ENCODE measurements at places on chromosomes 1 and 21.

GRCh38 chr1:16186655-16187235, 25.7 kb downstream of the ARHGEF19 start:
- DNase-seq, result no peak

DNA sequence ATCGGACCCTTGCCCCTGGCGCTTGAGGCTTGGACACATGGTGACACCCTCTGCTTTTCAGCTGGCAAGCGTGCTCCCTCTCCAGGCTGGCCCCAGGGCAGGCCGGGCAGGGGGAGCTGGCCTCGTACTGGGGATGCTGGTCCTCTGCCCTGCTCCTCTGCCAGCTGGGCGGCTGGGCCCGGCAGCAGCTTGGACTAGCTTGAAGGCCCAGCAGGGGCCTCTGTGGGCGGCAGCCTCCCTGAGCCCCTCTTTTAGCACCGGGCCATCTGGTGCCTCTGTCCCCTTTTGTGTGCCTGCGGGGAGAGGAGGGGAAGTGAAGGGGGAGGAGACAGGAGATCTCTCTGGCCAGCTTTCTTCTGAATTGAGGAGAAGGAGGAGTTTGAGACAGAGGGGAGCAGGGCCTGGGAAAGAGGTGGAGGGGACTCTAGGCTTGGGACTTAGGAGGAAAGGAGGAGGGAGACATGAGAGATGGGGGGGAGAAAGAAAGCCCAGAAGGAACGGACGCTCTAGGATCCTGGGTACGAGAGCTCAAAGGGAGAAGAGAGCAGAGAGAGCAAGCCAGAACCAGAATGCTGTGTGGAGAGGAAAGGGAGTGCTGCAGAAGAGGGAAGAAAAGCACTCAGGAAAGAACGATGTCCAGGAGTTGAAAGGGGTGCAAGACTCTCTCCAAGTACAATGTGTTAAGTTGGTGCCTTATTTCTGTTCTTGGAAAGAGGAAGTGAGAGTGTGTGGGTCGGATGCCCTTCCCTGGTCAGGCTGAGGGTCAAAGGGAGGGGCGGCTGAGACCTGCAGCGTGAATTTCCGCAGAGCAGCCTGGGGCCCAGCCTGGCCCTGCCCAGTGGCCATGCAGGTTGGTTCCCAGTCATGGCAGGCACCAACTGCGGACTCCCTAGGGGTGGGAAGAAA, 40.3 kb downstream of the IER5 start:
- DNase-seq, result no peak

DNA sequence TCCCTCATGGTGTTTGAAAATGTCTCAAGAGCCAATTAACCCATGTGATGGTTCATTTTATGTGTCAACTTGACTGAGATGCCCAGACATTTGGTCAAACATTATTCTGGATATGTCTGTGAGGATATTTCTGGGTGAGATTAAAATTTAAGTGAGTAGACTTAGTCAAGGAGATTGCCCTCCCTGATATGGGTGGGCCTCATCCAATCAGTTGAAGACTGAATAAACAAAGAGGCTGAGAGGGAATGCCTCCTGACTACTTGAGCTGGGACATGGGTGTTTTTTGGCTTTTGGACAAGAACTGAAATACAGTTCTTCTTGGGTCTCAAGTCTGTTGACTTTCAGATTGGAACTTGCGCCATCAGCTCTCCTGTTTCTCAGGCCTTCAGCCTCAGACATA, 89.4 kb upstream of the SPATA6 start:
- DNase-seq, result no peak

DNA sequence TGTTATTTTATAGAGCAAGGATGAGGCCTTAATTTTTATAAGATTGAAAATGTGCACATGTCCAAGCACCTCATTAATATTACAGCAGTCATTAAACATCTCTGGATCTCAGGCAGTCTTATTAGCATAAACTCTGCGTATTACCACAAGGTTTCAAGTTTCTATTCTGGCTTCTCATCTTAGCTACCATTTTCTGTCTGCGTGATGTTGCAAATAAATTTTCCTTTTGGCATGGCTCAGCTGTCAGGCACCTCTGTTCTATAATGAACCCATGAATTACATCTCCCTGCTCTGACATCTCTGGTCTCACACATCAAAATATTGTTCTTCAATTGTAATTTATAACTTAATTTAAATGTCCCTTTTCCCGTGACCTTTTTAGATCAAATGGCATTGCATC, 156.5 kb downstream of the SLC45A1 start:
- DNase-seq, result peak; percentile 77

GRCh38 chr1:37410105-37410504, 64.3 kb upstream of the ZC3H12A start:
- no peak for DNase-seq

- no peak for DNase-seq
Measured at GRCh38 chr1:59072583-59072947, 224.3 kb upstream of the FGGY start.

GRCh38 chr21:21177353-21177986, 179.3 kb downstream of the NCAM2 start:
- no peak for DNase-seq

DNA sequence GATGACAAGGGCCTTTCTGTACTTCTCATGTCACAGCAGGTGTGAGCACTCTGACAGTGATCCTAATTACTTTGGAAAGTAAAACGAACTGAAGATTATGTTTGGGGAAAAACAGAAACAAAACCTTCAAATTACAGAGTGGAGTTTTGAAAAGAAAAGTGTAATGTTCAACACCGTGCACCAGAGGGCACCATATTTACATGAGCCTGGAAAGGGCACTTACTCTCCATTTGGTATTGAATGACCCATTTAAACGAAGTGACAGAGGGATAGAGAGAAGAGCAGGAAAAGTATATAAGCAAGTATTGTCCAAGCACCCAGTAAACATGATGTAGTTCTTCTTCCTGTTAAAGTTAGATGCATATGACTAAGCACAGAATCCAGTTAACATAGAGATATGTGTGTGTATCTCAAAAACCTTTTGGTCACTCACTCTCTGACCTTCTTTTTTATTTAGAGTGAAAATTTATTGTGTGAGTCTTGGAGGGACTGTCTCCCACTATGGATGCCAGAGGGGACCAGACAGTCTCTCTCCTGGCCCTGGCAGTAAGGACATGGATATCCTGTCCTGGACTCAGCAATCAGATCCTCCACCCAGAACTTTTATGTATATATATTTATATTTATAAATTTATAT, 3.8 kb upstream of the RGSL1 start:
- DNase-seq, result peak; percentile 79

DNA sequence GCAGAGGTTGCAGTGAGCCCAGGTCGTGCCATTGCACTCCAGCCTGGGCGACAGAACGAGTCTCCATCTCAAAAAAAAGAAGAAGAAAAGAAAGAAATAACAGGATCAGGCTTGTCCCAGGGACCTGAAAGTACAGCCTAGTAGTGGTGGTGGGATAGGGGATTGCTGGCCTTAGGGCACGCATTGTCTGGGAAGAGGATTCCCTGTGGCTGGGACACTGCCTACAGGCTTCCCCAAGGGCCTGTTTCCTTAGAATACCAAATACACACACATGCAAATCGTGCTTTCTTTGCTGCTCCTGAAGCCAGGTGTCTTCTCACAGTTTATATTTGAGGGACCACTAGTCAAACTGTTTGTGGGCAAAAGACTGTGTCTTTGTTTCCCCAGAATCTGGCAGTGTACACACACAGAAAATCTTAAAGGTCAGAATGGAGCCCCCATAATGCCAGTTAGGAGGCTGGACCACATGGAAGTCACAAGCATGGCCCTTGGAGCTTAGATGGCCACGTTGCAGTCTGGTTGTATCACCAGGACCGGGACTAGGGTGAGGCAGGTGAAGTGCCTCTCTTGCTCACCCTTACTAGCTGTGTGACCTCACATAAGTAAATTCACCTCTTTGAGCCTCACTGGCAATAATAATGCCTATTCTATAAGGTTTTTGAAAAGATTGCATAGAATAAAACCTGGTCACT, 12.7 kb upstream of the ASAP3 start:
- DNase-seq, result no peak

DNA sequence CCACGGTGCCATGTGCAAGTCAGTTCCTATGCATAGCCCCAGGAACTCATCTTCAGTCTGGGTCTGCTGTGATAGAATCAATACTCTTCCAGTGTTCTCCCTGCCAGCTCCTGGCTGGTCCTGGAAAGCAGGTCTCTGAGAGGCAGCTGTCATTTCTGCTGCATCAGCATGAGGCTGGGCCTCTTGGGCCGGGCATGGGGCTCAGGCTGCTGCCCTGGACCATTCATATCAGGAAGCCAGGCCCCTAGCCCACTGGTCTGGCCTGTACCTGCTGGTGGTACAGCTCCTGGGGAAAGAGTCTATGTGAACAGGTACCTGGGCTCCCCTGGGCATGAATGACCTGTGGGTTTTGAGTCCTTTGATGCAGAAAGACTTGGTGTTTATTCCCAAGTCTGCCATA, 173.6 kb upstream of the CSF3R start:
- DNase-seq, result no peak

DNA sequence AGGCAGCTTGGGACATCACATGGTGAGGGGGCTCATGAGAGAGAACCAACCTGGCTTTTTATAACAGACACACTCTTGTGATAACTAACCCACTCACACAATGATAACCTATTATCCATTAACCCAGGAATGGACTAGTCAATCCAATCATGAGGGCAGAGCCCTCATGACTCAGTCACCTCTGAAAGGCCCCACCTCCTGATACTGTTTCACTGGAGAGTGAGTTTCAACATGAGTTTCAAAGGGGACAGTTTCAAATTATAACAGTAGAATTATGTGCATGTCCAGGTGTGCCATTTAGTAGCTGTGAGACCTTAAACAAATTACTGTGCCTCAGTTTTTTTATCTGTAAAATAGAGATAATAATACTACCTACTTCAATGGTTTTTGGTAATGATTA, 47.6 kb upstream of the PPP2R5A start:
- DNase-seq, result no peak

DNA sequence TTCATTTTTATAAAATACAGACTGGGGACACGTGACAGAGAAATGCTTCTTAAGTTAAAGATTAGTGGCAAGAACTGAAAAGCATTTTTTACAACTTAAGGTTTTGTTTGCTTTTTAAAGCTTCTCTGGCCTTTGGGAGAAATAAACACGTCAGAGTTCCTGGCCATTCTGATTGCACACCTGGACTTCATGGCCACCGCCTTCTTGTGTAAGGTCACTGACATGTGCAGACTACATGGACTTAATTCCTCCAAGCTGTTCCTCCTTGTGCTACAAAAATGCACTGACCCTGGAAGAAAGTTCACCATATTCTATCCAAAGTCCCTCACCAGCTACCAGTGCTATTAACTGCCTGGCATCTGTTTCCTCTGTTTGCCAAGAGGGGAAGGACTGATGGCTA, 56.1 kb downstream of the GADD45A start:
- no peak for DNase-seq

GRCh38 chr1:86430376-86430775, 6.4 kb downstream of the CLCA2 start:
- DNase-seq, result no peak

DNA sequence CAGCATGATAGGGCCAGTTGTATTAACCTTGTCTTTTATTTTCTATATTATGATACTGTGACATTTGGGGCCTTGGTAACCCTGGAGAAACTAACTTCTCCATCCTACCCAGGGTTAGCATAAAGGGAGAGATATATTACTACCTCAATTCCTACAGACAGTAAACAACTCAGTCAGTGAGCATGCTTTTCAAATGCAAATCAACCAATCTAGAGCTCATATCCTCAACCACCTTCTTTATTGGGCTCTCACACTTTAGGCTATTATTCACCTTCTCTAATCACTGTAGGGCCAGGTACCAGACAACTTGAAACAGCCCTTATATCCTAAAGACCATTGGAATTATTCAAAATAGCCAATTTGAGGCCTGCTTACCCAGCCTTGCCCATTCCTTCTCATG, 477.6 kb downstream of the PTPRC start:
- no peak for DNase-seq

- DNase-seq, result no peak
Measured at GRCh38 chr1:226223786-226224244, 351 bp downstream of the MIXL1 start.

- no peak for DNase-seq
Measured at GRCh38 chr1:1236176-1236763, 4.2 kb downstream of the B3GALT6 start.

DNA sequence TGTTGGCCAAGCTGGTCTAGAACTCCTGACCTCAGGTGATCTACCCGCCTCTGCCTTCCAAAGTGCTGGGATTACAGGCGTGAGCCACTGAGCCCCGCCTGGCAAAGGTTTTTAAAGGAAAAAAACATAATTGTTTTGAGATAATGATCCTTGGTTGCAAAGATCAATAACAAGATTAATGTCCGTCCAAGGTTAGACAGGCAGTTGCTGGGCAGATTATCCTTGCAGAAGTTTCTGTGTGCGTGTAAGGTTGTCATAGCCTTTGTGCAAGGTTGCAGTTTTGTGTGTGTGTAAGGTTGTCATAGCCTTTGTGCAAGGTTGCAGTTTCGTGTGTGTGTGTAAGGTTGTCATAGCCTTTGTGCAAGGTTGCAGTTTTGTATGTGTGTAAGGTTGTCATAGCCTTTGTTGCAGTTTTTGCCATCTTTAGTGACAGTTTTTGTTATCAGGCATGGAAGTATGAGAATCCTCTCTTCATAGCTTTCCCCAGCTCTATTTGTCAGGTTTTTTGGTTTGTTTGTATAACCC, 3.6 kb downstream of the YBEY start:
- no peak for DNase-seq

GRCh38 chr1:230696218-230696617, 17.7 kb downstream of the AGT start:
- no peak for DNase-seq

DNA sequence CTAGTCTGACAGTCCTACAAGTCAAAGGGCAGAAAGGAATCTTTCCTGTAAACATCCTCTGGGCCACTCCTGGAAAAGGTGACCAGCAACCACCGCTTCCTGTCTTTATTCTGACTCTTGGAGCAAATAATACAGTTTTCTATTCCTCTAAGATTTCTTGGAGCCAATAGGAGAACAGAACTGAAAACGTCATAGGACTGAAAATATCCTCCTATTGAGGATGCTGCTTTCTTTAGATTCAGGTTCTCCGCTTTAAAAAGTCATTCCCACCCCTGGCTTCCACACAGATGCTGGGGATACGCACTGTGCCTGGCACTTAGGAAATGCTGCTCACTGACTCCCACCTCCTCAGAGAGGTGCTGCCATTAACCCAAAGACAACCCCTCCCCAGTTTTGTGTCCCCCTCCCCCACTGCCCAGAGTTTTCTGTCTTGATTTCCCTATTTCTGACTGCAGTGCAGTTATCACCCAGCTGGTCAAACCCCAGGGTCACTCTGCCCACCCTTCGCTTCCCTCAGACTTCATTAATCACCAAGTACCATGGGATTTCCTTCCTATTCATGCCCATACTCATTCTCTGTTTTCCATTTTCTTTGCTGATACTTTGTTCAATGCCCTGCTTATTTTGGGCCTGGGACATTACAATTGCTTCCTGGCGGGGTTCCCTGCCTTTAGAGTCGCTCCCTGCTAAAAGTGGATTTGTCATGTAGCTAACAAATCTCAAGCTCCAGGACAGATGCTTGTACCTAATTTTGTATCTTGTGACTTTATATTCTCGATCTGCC, 82.1 kb upstream of the ARHGAP29 start:
- no peak for DNase-seq

DNA sequence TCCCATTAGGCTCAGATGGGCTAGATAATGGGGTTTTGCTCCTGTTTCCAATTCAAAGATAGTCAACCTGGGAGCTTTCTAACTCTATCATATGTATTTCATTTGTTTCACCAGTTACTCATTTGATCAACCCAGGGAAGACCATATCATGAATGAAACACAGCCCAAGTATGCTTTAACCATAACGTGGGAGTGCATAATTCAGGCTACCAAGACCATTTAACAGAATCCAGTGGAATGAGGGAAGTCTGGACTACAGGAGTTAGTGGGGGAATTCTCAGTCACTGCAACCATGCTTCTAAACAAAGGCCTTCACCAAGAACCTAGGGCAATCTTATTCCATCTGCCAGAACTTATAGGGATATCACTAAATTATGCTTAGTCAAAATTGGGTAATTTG, 15.0 kb upstream of the SLC16A1 start:
- no peak for DNase-seq

All from NCI-H526 treated with DMSO at 0.1 percent for 48 hours (cell line).